ENCODE measurements at places on chromosomes 1 and 21.
A peak's percentile ranks its signal among the peaks of the same experiment; 100 is the strongest.

- no peak for DNase-seq
Measured at GRCh38 chr1:64116537-64116936, 86.9 kb upstream of the UBE2U start.

DNA sequence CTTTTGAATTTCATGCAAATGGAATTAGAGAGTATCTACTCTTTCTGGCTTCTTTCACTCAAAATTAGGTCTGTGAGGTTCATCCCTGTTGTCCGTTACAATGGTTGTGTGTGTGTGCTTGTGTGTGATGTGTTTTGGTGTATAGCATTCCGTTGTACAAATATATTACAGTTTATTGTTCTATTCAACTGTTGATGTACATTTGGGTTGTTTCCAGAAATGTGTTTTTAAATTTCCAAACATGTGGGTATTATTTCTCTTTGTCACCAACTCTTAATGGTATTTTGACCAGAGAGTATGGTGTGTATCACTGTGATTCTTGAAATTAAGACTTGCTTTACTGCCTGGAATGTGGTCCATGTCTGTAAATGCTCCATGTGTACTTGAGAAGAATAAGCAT, 16.8 kb upstream of the HCRTR1 start:
- no peak for DNase-seq

DNA sequence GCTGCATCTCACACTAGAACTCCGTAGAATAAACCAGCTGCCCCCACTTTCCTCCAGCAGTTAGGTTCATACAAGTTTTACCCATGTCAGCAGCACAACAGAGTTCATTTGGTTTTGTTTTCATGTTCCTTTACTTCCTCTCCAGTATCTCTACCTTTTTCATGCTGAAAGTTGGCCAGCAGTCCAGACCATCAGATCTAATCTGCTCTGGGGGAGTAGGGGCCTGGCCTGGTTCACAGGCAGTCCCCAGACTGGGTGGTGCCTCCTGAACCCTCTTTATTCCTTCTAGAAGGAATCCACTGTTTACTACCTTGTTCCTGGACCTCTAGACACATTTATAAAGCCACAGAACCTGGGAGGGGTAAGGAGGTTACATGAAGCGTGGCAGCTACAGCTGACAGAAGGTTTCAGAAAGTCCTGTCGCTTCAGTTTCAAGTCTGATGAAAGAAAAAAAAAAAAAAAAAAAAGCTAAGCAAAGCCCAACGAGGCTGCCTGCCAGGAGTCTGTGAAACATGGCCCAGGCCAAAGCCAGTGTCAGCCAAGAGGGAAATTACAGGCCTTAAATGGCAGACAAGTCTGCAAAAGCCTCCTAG, 184.6 kb upstream of the JUN start:
- DNase-seq = no peak

DNA sequence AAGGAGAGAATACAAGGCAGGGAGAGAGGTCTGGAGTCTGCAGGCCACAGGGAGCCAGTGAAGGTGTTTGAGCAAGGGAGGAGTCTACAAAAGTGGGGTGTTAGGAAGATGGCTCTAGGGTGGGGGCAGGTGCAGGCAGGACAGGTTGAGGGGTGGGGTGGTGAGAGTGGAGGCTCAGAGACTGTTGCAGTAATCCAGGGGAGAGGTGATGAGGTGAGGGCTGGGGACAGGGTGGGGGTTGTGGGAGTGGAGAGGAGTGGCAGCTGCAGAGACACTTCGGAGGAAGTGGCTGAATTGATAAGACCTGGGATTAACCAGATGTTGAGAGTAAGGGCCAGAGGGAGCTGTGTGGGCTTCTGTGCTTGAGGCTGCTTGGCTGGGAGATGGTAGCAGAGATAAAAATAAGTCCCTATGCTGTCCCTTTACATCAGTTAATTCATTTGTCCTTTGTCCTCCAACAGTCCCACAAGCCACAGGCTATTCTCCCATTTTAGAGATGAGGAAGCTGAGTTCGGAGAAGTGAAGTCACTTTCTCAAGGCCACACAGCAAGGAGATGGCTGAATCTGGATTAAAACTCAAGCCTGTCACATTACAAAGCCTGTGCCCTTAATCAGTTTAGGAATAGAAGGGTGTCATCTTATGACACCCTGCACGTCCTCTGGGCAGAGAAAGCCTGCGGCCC, 54.8 kb upstream of the SYNC start:
- no peak for DNase-seq

- no peak for DNase-seq
Measured at GRCh38 chr1:162626761-162627160, 5.5 kb upstream of the DDR2 start.

- no peak for DNase-seq
Measured at GRCh38 chr1:186768906-186769305, 59.8 kb upstream of the PLA2G4A start.

DNA sequence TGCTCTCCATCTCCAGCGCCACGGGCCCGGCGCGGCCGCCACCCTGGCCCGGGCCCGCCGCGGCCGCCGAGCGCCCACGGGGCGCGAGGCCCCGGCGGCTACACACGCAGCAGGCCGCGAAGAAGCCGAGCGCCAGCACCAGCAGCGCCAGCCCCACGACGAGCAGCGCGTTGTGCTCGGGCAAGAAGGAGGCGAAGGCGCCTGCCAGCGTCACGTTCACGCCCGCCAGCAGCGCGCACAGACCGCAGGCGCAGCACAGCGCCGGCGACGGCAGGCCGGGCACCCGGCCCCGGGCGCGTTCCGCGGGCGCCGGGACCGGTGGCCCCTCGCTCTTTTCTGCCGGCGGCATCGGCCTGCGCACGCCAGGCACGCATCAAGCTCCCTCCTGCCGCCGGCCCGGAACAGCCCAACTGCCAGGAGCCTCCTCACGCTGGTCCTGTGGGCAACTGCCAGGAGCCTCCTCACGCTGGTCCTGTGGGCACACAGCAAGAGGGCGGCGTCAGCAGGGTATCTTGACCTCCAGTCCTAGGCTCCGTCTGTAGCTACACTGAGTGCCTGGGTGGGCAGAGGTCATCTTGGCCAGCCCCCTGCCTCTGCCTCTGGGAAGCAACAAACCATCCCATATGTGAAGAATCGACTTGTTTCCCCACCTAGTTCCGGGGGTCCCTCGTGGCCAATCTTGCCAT, 18.1 kb downstream of the KNCN start:
- peak; percentile 31 for DNase-seq

DNA sequence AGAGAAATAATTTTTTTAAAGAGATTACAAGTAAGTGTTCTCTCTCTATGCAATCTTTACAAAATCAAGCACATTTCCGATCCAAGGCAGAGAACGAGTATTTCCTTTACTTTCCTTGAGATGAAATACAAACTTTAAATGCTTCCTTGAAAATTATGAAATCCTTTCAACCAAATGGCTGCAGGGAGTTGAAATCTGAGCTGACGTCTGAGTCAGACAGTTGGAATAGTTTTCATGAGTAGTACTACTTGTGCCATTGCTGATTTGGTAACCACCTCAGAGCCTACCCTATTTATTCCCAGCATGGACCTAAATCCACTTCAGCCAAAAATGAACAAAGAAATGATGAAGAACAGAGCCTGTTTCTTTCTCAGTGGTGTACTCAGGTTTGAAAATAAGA, 183.6 kb downstream of the GIPC2 start:
- DNase-seq = no peak

All from activated T-helper 1 cell treated with Interleukin-2 at 50 U/mL for 16 hours (primary cell).